Stimulated activated CD8-positive, alpha-beta memory T cell treated with anti-CD3 and anti-CD28 coated beads, Interleukin-4, amount 100 ng/mL, for 24 hours (primary cell): ENCODE measurements at places on chromosomes 4 and X.

DNA sequence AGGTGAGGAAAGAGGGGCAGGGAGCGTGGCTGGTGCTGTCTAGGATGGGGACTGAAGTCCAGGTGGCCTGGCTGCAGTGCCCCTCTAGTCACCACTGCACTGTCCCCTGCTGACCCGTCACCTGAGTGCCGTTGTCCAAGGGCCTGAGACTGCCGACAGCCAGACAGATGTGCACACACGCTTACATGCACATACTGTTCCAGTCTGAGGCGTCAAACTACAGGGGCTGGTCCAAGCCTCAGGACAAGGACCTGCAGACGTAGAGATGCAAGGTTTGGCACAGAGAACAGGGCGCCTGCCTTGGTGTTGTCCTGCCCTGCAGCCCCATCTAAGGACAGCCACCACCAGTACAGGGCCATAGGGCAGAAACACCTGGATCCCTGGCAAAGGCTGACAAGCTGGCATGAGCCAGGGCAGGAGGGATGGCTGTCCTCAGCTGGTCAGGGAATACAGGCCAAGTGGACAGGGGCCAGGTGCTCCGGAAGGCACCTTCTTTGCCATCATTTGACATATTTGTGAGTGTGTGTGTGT, 1.7 kb downstream of the SLC2A9 start:
- no peak for DNase-seq

DNA sequence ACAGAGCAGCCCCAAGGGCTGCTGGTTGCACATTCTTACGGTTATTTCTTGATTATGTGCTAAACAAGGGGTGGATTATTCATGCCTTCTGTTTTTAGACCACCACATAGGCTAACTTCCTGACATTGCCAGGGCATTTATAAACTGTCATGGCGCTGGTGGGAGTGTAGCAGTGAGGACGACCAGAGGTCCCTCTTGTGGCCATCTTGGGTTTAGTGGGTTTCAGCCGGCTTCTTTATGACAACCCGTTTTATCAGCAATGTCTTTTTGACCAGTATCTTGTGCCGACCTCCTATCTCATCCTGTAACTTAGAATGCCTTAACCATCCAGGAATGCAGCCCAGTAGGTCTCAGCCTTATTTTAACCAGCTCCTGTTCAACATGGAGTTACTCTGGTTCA, 212.4 kb upstream of the GRID2 start:
- no peak for DNase-seq

DNA sequence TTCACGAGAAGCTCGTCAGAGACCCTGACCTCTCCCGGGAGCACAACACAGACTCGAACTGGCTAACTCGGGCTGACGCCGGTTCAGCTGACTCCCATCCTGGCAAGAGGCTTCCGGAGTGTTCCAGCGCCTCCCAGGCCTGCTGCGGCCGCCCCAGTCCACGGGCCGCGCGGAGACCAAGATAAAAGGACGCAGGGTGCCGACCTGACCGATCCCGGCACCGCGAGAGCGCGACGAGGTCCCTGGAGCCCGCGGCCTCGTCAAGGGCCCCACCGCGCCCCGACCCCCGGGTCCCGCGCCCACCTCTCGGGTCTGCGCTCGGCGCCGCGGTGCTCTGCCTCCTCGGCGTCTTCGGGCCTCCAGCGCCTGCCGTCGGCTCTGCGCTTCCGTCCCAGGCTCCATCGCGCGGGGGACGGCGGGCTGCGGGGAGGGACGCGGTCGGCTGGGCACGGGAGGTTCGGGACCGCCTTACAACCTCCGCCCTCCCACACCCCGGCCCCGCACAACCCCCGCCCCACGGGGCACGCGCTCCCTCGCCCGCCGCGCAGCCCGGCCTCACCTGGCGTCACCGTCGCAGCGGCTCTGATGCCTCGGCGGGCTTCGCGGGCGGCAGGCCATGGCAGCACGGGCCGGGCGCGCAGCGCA, 426 bp downstream of the SLBP start:
- no peak for DNase-seq

GRCh38 chrX:81174286-81174685, 27.4 kb downstream of the HMGN5 start:
- no peak for DNase-seq

- no peak for DNase-seq
Measured at GRCh38 chrX:46961574-46962283, 49.5 kb downstream of the JADE3 start.

- no peak for DNase-seq
Measured at GRCh38 chr4:88613417-88613875, 21.2 kb downstream of the HERC3 start.

GRCh38 chr4:108276690-108277089, 108.0 kb upstream of the LEF1 start:
- no peak for DNase-seq

DNA sequence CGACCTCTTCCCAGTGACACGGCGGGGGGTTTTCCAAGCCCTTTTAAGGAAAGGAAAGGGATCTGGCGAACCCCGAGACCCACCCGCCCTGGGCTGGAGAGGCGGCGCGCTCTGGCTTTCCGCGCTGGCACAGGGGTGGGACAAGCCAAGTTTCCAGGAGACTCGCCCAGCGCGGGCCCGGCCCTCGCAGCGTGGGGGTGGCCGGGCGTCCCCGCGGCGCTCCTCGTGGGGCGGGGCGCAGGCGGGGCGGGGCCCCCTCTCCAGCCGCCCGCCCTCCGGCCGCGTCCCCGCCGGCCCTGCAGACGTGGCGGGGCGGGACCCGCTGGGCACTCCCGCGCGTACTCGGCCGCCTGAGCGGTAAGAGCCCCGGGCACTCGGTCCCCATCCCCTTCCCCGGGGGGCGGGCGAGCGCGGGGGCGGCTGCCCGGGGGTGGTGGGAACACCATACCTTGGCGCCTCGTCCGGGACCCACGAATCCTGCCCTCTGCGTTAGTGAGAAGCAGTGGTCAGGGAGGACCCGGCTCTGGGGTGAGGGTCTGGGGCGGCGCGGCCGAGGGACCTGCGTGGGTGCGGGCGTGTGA, at the start of gene FAM114A1:
Gene FAM114A1 (plus strand): TSS at position 329 of the 581 bp plus-strand sequence. CDS start 10,273 bp downstream, outside the sequence.
- no peak for DNase-seq

DNA sequence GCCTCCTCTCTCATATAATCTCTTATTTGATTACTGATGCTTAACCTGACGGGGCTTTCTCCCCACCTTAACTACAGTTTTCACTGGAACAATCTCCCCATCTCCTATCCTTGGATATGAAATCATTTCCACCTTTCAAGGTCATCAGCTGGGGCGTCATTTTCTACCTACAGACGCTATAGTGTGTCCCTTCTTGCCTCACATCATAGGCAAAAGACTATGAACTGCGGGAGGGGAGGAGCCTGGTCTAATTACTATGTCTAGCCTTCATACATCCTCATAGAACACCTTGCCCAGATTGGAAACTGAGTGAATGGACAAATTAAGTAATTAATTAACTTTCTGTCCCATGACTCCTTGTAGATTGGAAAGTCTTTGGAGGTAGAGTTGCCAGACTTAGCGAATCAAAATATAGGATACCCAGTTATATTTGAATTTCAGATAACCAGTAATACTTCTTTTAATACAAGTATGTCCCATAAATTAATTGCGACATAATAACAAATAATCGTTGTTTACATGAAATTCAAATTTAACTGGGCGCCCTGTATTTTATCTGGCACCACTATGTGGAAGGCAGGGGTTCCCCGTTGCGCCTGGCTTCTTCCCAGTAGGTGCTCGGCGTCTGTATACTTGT, 752 bp upstream of the ATP6AP2 start:
- DNase-seq = no peak

- DNase-seq = no peak
Measured at GRCh38 chrX:6024204-6024603, 204.5 kb downstream of the NLGN4X start.
